ENCODE measurements at places on chromosomes 1 and 21.

- DNase-seq = no peak
These were observed 8.1 kb downstream of the TFF3 start for GRCh38 chr21:42307106-42307505.

- DNase-seq = no peak
These were observed 29.1 kb downstream of the F5 start for GRCh38 chr1:169557131-169557530.

DNA sequence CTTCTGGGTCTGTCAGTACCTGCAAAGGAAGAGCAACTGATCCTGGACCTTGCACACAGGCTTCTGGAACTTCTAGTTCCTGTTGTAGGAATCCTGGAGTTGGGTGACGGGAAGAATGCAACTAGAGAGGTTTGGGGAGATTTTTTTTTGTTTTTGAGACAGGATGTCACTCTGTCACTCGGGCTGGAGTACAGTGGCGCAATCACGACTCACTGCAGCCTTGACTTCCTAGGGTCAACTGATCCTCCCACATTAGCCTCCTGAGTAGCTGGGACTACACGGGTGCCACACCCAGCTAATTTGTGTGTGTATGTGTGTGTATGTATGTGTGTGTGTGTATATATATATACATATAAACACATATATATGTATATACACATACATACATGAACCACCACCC, 18.8 kb downstream of the ENTREP3 start:
- no peak for DNase-seq

- no peak for DNase-seq
These were observed 31.5 kb downstream of the WNT2B start for GRCh38 chr1:112540226-112540794.

- no peak for DNase-seq
These were observed 71.0 kb downstream of the LRRC7 start for GRCh38 chr1:69638673-69639072.

DNA sequence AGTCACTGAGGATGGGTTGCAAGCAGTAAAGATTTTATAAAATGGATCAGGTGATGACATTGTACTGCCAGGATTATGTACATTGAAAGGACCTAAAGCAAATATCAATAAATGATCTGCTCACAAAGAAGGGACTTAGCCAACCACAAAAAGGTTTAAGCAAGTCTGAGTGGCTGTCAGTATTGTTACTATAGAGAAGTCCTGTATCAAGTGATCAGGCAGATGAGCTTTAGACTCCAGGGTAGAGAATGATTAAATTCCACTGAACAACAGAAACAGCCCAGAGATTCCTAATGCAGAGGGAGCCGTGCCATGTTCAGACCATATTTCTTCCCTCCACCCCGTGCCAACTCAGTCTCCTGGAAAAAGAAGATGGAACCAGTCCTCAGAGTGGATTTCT, 138.9 kb downstream of the SETD4 start:
- no peak for DNase-seq

GRCh38 chr1:83741770-83742169, 257.2 kb downstream of the TTLL7 start:
- DNase-seq = no peak

DNA sequence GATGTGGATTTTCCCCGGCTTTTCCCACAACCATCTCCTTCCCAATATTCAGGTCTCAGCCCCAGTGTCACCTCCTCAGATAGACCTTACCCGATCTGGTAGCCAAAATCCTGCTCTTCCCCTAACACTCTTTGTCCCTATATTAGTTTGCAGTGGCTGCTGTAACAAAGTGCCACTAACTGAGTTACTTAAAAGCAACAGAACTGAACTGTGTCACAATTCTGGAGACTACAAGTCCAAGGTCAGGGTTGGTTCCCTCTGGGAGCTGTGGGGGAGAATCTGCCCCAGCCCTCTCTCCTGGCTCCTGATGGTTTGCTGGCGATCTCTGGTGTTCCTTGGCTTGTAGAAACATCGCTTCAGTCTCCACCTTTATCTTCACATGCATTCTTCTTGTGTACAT, 64.0 kb downstream of the NENF start:
- no peak for DNase-seq

DNA sequence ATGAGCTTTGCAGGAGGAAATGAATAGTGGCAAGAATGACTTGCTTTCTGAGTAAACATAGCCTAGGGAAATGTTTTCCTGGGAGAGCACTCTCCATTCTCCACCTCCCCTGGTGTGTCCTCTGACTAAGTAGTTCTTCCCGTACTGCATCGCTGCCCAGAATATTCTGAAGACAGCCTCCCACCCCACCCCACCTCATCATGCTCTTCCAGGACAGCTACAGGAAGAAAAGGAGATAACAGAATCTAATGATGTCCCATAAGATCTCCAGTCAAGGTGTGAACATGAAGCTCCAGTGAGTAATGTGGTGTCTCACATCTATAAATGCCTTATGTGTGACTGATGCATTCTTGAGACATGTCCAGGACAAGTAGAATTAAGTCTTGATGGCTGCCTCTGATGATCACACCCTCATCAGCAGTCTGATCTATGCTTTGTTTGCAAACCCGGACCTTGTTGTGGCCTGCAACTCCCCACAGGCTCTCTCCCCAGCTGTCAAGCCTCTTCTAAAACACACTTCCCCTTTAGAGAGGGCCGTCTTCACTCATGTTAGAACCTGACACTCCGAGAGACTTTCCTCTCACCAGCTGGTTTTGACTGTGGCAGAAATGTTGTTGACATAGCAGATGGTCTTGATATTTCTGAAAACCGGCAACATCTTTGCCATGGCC, 183.0 kb downstream of the CYYR1 start:
- DNase-seq = no peak
